ENCODE measurements at places on chromosomes 7 and 10.

- no peak for DNase-seq
These were observed 11.1 kb downstream of the INA start for GRCh38 chr10:103287992-103288391.

DNA sequence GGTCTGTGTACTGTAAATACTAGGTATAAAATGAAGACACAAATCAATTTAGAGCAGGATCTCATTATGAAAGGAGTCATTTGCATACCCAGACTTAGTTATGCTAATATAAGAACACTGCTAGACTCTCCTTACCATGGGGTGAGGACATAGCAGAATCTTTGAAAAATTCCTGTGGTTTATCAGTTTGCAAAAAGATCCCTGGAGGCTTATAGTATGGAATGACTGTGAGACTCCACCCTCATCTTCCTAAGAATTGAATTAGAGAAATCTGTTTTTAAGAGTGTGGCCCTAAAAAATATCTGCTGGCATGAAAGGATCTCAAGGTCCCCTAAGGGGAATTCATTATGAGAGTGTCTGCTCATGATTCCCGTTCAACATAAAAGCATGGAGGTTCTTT is 63.2 kb downstream of the WNT2 start:
- no peak for DNase-seq

DNA sequence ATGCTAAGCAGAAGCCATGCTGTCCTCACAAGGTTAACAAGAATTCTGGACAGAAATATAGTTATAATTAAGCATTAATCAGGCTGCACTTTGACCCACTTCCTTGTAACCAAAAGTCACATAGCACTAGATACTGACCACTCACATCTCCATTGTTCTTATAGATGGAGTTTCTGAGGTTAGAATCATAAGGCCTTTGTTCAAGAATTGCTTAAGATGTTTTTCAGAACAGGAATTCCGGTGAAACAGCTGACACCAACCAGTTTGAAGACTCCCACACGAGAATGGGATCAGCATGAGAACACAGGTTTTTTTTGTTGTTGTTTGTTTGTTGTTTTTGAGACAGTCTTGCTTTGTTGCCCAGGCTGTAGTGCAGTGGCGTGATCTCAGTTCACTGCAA is 488.3 kb upstream of the NRP1 start:
- DNase-seq = no peak

- no peak for DNase-seq
These were observed 4.4 kb downstream of the IFIT3 start for GRCh38 chr10:89332123-89332633.

DNA sequence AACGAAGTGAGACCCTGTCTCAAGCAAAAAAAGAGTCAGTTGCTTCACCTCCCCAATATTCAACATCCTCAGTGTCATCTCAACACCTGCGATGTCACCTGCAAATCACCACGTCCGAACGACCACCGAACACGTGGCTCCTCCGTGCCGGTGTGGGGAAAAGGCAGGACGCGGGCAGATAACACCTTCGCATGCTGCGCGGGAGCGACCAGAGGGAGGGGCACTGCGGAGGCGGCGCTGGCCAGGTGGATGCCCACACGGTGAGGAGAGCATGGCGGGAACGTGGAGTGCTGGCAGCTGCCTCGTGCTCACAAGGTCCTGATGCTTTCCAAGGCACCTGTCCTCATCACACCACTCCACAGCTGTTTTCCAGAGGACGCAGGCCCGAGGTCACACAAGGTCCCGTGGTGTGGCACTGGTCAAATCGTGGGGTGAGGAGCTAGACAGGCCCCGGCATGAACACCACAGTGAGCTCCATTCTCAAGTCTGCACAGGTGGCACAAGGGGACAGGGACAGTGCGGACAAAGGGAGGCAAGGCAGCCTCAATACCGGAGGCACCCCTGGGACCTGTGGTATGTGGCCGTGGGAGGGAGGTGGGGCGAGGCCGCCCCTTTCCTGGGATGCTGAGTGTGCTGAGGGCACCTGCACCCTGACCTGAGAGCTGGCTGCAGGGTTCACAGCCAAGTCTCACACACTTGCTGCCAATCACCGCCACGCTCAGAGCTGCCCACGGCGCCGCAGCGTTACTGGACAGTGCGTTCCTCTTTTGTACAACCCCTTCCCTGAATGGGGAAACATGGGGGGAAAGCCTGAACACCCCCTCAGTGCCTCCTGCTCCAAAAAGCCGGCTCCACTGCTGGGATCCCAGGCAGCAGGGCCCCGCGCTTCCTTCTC is 13.0 kb downstream of the TUBGCP2 start:
- DNase-seq = no peak
